ENCODE measurements at places on chromosomes 3 and 15.

- DNase-seq = no peak
These were observed 128.0 kb downstream of the DNAJB8 start for GRCh38 chr3:128338536-128339330.

DNA sequence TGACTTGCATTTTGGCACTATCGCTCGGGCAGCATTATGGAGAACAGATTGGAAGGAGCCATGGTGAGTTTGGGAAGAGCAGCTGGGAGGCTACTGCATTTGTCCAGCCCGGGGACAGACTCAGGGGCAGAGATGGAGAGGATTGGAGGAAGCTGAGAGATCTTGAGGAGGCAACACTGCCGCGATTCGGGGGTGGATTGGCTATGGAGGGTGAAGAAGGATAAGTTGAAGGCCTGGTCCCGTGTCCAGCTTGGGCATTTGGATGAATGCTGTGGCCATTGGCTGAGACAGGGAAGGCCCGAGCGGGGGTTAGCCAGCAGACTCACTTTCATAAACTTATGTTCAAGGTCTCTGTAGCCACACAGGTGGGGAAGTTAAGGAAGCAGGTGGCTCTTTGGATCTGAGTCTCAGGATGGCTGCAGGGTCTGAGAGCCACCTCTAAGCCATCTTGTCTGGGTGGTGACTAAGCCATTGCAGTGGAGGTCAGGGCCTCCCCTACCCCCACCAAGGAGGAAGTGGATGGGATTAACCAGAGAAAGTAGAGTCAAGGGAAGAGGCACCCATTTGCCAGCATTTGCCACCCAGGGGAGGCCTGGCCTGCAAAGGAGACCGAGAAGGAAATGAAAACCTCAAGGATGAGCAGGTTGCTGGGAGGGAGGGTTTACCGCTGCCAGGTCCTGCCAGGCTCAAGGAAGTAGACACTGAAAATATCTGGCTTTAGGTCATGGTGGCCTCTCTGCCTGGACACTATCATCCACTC lies 144.0 kb upstream of the TLE3 start:
- DNase-seq = no peak

DNA sequence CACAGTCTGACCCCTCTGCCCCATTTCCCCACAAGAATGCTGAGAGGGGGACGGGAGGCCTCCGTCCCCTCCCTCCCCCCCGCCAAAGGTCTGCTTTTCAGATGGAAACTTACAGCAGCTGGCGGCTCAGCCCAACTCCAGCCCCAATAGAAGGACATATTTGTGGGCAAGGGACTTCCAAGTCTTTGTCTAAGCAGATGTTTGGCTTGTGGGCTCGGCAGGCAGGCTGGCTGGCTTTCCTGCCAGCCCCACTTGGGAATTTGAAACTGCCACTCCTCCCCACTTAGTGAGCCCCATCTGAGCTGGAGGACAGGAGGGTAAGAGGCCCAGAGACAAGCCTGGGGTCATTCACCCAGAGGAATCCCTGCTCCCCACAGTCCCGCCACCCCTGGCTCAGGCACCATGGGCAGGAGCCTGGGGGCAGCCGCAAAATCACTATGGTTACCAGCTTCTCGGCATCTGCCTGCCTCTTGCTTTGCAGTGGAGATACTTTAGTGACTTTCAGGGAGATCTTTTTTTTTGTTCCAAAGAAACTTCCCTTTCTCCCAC lies 53.6 kb downstream of the LMCD1 start:
- no peak for DNase-seq

DNA sequence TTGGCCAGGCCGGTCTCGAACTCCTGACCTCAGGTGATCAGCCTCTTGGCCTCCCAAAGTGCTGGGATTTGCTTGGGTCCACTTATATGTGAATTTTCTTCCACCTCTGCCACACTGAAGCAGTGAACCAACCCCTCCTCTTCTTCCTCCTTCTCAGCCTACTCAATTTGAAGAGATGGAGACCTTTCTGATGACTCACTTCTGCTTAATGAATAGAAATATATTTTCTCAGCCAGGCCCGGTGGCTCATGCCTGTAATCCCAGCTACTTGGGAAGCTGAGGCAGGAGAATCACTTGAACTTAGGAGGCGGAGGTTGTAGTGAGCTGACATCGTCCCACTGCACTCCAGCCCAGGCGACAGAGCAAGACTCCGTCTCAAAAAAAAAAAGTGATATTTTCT lies 46.8 kb upstream of the GATM start:
- no peak for DNase-seq

DNA sequence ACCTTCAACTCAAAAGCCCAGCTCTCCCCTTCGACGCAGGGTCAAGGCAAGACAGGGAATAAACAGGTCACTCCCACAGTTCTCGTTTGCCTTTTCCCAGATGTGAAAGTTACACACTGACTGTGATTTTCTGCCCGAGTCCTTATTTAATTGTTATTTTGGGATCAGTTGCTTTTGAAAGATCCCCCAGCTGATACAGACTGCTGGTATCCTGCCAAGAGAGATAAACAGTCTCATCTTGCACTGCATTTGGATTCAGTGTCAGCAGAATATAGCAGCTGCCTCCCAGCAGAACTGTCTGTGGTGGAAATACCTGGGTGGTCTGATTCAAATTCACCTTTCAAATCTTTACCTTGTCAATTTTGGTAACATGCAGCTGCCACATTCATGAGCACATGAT lies 56.0 kb upstream of the FAM3D start:
- no peak for DNase-seq

DNA sequence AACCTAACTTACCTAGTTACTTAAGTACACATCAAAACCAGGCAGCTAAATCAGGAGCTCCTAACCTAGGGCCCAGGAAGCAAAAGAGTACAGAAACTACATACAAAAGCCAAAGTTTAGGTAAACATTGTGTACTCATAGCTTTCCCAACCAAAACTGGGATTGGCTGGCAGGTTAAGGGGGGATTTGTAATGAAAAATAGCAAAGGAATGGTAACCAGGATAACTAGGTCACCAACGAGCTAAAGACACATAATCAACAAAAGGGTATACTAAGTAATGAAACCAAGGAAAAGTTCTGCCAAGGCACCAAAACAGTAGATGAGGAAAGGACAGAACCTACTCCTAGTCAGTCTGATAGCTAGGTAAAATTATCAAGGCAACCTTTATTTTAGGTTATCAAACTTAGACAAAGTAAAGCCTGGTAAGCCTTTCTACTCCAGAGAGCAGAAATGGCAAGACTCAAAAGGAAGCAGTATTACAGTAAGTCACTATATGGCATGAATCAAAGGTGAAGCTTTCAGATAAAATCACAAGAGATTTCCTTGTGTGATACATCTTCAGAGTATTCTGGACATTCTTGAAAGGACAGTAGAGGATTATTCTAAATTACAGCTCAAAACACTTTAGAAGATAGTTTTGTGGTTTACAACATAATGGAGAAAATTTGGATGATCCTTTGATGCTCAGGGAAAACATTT lies 10.2 kb downstream of the TRA2B start:
- DNase-seq = no peak

- no peak for DNase-seq
These were observed 30.8 kb upstream of the PSTPIP1 start for GRCh38 chr15:76964157-76964556.

- DNase-seq = no peak
These were observed at the start of gene CIDEC for GRCh38 chr3:9879830-9880549. TSS of gene CIDEC (minus strand) at chr3:9880253. CDS start at chr3:9878486, 1,767 bp downstream.

DNA sequence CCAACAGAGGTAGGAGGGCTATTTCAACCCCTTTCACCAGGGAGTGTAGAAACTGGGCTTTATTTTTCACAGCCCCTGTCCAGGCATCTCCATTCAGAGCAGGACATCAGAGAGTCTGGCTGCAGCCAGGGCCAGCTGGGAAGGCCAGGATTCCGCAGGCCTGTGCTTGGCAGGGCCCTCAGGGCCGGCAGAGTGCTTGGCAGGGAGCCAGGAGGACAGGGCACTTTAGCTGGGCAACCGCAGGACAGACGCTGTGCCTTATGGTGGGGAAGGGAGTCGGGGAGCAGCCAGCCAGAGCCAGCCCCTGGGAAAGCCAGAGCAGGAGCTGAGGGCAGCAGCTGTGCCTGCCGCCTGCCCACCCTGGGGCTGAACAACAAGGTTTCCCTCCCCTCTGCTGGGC lies 34.5 kb upstream of the IQCF6 start:
- DNase-seq = no peak

- DNase-seq = no peak
These were observed 626.3 kb upstream of the NAALADL2 start for GRCh38 chr3:174232658-174233429.

Data from T-helper 22 cell (primary cell).